ENCODE measurements at places on chromosomes 5 and 9.

- no peak for DNase-seq
These were observed 7.0 kb upstream of the MAMDC2 start for GRCh38 chr9:70036641-70037040.

DNA sequence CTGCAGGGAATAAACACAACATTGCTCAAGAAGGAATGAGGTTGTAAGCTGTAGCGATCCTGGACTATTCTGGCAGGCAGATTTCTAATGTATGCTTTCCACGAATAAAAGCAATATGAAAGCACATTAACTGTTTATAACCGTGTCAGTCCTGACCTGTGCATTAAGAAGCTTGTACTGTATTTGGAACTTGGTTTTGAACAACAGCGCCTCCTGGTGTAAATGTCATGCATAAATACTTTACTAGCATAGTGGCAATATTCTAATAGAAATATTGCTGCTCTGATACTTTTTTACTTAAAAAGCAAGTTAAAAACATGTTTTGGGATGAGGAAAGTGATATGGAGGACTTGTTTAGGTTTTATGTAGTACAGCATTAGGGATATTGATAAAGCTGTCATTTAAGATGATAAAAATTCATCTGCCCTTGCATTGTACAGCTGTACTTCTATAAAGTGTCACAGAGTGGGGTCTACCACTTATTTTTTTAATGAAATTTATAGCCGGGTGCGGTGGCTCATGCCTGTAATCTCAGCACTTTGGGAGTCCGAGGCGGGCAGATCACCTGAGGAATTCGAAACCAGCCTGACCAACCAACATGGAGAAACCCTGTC lies 70.7 kb upstream of the GNE start:
- no peak for DNase-seq

DNA sequence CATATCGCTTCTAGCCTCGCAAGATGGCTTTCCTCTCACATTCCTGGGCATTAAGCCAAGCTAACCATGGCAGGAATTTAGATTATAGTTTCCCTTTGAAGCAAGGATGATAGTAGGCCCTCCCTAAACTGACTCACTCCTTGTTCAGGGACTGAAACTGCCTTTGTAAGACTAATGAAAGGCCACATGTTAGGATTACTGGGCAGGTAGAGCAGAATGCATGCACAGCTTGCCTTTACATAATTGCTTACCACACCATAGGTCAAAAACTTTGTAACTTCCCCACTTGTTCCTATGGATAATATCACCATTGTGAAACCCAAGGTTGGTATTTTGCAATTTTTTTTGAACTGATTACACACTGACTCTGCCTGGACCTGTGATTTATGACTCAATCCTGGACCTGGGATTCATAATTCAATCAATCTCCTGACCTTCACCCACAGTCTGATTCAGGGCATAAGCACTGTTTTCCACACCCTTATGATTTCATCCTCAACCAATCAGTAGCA lies 41.0 kb upstream of the PRDM9 start:
- DNase-seq: no peak

DNA sequence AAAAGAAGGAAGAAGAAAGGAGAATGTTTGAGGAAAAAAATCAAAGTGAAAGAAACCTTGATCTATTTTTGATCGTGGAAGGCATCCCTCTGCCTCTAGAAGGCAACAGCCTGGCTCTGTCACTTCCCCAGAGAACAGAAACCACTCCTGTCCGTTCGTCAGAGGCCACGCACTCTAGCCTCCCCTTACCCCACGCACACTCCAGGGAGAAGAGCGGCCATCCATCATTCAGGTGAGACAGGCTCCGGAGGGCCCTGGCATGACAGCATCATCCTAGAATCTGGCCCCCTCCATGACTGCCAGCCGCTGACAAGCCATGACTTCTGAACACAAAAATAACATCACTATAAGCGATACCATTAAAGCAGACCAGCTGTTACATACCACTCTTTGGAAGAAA lies 135.8 kb downstream of the ROR2 start:
- no peak for DNase-seq

- DNase-seq: no peak
These were observed at the start of gene DPYSL3 for GRCh38 chr5:147509710-147510651. DPYSL3 (minus strand) TSS chr5:147510068; CDS start chr5:147509858, 210 bp downstream.

DNA sequence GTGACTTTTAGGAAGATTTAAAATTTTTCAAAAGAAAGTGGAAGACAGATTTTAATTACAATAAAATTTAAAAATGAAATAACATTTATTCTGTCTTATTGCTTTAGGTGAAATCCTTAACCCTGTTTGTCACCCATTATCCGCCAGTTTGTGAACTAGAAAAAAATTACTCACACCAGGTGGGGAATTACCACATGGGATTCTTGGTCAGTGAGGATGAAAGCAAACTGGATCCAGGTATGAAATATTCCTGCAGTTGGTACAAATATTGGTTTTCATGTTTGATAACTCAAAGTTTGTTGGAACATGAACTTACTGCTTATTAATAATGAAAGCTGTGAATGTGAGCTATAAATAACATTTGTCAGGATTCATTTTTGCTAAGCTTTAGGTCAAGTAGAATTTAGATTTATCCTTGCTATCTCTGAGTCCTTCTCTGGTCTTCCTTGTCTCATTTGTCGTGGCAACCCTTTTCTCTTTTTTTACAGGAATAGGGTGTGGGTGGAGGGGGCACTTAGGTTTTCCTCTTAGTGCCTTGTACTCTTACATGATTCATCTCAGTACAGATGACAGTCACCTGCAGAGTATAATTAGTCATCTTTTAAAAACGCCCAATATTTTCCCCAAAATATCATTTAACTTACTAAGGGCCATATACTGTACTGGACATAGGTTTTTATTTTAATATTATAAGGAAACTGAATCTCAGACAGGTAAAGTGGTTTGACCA lies 95.3 kb upstream of the RASGRF2 start:
- DNase-seq: no peak

GRCh38 chr5:43295202-43295601 lies 18.0 kb downstream of the HMGCS1 start:
- DNase-seq: no peak

GRCh38 chr9:86977205-86977835 lies 30.0 kb upstream of the GAS1 start:
- DNase-seq: no peak

- no peak for DNase-seq
These were observed 4.5 kb downstream of the RPS6 start for GRCh38 chr9:19375538-19375937.

DNA sequence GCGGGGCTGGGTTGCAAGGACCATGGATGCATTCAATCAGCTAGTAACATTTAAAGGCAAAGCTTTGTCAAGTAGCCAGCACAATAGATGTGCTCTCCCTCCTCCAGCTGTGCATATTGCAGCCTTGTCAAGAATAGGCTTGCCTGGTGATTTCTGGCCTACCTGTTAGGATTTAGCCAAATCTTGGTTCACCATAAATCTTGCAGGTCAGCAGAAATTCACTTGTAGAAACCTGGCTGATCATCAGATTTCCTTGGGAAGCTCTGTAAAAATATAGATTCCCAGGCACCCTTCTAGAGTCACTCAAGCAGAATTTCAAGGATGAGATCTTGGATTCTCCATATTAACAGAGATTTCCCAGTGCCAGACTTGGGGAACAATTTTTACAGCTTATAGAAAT lies 152.2 kb upstream of the SLC12A2 start:
- no peak for DNase-seq

DNA sequence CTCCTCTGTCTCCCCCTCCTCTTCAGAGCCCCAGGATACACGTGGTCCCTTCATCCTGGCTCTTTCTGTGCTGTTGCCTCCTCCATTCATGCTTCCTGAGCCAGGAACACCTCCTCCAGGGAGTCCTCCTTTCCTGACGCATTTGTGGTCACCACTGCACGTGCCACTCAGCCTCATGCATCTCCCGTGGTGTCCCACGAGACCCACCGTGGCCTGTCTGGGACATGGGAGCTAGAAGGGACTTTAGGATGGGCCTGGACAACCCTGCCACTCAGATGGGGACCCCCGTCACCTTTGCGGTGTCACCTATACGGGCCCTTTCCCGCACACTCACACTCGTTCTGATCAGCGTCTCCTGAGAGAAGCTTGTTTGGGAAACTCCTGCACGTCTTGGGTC lies 6.7 kb downstream of the GLIPR2 start:
- DNase-seq: no peak
